Kasumi-1 (cell line): ENCODE measurements at places on chromosomes 11 and 22.

GRCh38 chr11:17603056-17603825 lies 56.2 kb downstream of the OTOG start:
- no peak for DNase-seq

- DNase-seq = no peak
Observed at GRCh38 chr11:69852056-69852455, 32.8 kb upstream of the FGF3 start.

DNA sequence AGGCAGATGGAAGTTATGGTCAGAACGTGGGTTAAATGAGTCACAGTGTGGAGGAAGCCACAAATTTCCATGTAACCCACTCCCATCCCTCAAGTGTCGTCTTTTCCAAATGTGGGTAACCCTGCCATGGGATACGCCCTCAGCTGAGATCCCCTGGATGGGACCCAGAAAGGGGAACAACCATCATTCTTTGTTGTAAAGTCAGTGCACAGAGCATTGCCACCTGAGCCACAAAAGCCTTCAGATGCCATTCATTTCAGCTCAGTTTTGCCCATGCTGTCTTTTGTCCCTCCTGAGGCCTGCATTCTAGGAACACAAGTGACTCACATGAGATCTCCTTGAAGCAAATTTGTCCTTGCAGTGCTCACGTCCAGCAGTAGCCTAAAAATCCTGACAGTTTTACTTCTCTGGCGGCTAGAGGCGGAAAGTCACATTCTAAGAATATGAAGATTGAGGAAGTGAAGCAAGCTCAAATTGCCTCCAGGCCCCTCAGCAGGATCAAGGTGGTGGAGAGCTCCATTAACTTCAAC lies 30.6 kb downstream of the MMP13 start:
- DNase-seq = peak; percentile 88

GRCh38 chr11:2366276-2366675 lies 10.8 kb upstream of the CD81 start:
- DNase-seq = no peak

- DNase-seq = no peak
Observed at GRCh38 chr22:38460426-38460840, 5.4 kb upstream of the KCNJ4 start.

- DNase-seq = no peak
Observed at GRCh38 chr22:49954354-49954753, 6.2 kb upstream of the PIM3 start.

DNA sequence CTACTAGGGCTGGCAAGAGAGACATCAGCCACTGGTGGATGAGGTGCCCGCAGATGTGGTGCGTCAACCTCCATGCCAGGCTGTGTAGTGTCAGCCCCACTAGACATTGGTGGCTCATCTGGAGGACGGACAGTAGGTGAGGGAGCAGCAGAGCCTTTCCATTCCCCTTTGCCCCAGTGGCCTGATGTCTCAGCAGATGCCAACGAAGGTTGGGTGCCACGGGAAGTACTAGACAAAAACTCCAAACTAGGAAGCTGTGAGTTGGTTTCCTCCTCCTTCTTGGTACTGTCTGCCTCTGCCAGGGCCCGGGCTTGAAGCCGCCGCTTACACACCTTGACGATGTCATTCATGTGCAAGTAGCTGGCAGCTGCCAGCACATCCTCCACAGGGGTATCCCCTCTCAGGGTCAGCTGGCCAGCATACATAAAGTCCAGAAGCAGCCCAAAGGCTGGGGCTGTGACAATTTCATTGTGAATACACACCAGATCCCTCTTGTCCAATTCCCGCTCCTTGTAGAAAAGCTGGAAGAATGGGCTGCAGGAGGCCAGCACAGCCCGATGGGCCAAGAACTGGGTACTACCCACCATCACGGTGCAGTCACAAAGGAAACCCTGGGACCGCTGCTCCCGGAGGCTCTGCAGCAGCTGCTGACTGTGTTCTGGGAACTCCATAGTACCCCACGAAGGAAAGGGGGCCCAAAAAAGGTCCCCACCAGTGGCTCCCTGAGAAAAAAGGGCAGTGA lies 795 bp downstream of the ZBTB3 start:
- no peak for DNase-seq

GRCh38 chr11:122104341-122104740 lies 11.7 kb downstream of the BLID start:
- DNase-seq = no peak

DNA sequence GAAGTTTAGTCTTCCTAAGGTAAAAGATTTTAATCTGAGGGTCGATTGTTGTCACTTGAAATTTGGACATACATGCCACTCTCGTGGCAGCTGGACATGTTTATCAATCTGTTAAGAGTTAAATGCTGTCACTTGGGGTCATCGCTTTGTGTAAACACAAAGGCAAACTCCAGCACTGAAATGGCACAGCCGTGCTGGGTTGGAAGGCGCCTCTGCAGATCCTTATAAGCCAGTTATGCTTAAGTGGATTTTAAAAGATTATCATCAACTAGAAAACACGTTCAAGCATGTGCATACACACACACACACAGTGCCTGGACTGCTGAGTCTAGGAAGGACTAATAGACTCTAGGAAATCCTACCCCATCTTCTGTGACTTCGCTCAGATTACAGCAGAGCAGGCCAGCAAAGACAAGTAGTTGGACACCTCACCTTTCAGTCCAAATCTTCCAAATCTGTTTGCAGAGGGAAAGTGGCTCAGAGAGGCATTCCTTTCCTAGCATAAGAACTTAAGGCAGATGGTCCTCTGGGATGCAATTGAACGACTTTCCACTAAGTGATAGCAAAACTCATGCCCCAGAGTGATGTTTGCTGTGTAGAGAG lies 83.7 kb downstream of the CACNG2 start:
- no peak for DNase-seq

GRCh38 chr11:118488480-118489109 lies 38.7 kb upstream of the TTC36 start:
- DNase-seq = peak; percentile 95

DNA sequence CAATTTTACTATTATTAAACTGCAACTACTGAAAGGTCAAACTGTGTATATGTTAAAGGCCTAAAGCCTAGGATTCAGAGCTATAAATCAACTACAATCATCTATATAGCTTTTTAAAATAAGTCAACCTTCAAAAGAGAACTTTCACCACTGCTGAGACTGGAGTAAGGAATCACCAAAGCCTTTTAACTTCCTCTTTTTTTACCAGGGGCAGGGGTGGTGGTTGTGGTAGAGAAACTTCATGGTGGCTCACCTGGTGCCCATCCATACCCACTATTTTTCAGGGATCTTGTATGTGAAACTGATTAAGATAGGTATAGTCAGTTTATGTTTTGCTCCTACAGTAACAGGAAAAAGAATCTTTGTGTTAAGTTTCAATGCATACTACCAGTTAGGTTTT lies 31.5 kb downstream of the TSG101 start:
- DNase-seq = peak; percentile 46

GRCh38 chr11:20042811-20043341 lies 117.4 kb downstream of the DBX1 start:
- DNase-seq = no peak

DNA sequence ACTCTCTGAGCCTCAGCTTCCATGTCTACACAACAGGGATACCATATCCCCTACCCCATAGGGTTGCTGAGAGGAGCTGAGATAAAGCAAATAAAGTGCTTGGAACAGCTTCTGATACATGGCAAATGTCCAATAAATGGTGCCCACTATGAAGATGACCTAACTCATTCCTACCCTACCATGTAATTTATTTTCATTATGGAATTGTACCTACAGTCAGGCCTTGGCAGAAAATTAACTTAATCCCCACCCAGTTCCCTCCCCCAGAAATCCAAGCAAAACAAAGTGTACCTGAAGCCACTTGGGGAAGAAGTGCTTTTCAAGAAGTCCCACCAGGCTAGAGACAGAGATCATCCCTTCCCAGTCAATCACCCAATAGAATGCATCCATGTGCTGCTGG lies 10.8 kb downstream of the SRRD start:
- DNase-seq = no peak

- no peak for DNase-seq
Observed at GRCh38 chr22:47065756-47066615, 303.5 kb downstream of the TBC1D22A start.

DNA sequence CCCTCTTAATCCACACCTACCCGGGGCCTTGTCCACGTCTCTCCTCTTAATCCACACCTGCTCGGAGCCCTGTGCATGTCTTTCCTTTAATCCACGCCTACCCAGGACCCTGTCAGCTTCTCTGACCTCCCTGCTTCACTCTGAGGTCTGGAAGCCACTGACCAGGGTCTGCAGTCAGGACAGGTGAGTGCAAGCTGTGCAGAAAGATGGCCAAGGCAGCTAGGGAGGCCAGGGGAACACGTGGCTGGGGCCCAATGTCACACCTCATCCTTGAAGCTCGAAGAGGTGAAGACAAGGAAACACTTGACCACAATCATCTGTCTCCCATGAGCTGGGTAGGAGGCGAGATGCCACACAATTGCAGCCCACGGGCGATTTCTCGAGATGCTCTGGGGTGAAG lies 1516.9 kb downstream of the BRD1 start:
- DNase-seq = no peak

GRCh38 chr11:57343825-57344224 lies 5.7 kb downstream of the P2RX3 start:
- DNase-seq = no peak

DNA sequence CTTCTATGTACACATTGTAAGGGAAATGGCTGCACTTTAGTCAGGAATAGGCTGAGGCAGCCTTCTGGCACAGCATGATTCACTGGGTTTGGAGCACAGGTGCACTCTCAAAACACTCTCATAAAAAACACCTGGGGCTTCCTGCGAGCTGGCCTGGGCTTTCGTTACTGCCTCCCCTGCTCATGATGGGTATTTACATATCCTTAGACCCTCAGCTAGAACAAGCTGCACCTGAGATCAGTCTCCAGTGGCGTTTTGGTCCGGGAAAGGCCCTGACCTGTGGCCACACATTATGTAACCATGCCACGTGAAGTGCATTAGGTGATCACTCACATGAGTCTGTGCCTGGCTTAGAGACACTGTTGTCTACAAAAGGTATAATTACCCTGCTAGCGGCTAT lies 321.7 kb downstream of the TMEM135 start:
- no peak for DNase-seq

DNA sequence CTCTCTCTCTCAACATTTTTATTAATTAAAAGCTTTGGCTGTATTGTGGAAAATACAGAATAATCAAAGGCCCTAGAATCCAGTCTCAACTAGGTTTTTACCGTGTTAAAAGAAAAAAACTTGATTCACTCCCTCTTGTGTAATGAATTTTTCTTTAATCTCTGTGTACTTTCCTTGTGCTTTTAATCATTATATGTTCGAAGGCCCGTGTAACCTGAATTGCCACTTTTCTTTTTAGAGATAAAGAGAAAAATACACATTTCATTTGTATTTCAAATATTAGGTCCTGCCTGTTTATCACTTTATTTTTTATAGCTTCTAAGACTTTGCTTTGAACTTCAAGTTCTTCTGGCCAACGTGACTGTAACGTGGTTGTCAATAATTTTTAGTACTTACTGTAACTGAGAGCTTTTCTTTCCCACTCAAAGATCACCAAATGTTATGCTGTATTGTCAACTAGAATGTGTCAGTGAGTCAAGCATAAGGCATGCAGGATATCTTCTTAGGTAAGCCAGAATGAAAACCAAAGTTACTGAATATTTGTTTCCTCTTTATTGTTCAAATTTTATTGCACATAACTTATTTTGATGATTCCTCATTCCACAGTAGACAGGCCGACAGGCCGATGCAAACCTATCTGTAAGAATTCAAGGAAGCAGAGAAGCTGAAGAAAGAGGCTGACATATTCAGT lies 23.3 kb upstream of the FAR1 start:
- no peak for DNase-seq

GRCh38 chr11:34891611-34892010 lies 24.6 kb downstream of the APIP start:
- DNase-seq = no peak

DNA sequence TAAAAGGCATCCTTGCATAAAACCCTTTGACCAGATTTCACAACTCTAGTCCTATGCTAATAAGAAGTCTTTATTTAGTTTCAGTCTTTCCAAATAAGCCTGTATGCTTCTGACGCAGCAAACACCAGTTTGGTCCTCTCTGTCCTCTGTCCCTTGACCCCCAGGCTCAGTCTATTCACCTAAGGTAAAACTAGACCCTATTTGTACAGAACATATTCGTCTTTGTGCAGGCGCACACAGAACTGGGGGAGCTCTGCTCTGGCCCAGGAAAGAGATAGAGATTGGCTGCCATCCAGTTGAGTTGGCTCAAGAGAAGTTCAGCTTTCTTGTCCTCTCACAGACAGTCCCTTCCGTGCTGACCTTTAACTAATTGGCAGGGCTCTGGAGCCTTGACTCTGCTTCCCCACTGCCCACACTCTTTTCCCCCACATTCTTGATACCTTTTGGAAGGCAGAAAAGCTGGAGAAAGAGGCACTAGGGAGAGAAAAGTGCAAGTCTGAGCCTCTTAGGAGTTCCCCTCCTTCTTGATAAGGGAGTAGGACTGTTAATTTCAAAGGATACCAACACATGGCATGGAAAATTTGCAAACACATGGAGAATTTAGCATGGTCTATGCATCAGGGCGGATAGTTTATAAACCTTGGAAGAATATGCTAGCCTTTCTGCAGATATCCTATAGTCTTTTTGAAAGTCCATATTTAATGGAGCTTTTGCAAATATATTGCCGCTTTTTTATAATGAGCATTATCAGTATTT lies 21.2 kb upstream of the PSMA1 start:
- DNase-seq = no peak

- no peak for DNase-seq
Observed at GRCh38 chr11:5746614-5747013, 7.4 kb upstream of the OR52N4 start.

GRCh38 chr11:100240025-100240539 lies 447.0 kb upstream of the ARHGAP42 start:
- DNase-seq = no peak

DNA sequence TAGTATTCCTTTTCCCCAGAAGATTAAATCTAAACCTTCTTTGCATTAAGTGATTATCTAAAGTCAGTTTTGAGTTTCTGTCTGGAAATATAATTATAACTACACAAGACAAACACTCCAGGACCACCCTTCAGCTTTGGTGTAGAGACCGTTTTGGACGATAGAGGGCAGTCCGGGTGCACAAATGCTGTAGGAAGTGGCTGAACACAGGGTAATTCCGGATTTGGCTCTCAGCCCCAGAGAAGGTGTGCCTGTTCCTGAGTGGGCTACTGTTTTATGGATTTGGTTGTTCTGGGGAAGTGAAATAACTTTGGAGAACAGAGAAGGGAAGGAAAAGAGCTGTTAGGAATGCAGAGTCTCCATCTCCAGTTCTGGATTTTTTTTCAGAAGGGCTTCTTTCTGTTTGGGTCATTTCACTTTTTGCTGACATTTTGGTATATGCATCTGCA lies 14.8 kb downstream of the EXT2 start:
- DNase-seq = peak; percentile 70

GRCh38 chr11:124170801-124171586 lies 12.2 kb upstream of the OR10D3 start:
- no peak for DNase-seq

- no peak for DNase-seq
Observed at GRCh38 chr11:132052904-132053303, 682.5 kb downstream of the NTM start.
